ENCODE measurements at places on chromosomes 3 and 15.

DNA sequence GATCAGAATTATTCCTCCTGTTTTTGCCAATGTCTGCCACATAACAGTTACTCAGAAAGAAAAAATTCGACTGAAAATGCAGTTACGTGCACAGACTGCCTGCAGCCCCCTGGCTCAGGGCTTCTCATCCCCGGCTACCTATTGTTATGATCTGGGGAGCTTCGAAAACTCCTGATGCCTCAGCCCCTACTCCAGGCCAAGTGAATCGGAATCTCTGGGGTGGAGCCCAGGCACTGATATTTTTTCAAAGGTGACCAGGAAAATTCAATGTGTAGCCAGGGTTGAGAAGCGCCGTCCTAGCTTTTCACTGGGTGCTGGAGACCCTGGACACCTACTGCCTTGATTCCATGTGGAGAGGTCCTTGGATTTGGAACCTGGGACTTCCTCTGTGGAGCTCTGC lies 8.5 kb downstream of the ADAMTS17 start:
- DNase-seq = no peak

DNA sequence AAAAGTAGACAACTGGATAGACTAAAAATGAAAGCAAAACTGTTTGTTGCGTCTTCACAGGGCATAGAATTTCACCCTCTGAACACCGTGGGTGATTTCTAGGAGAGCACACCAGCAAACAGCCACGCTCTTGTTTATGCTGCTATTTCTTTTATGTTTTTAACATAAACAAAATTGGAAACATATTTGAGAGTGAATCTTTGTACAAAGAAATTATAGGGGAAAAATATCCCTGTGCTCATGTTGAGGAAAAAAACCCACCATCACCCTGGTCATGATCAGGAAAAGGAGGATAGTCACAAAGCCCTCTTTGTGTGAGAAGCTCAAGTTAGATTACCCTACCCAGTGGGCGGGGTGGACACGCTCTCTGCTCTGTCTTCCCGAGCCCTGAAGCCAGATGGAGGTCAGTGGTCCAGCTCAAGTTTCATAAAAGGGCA lies 313.3 kb downstream of the SATB1 start:
- no peak for DNase-seq

DNA sequence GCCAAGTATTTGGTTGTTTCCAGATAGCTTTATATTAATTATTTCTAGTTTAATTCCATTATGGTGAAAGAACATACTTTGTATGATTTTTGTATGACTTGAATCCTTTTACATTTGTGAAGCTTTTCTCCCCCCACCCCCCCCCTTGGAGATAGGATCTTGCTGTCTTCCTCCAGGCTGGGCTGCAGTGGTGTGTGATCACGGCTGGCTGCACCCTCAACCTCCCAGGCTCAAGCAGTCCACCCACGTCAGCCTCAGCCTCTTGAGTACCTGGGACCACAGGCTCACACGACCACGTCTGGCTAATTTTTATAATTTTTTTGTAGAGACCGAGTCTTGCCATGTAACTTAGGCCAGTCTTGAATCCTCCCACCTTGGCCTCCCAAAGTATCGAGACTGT lies 29.5 kb downstream of the ARL8B start:
- no peak for DNase-seq

GRCh38 chr3:157956850-157957249 lies 149.4 kb downstream of the SHOX2 start:
- no peak for DNase-seq

GRCh38 chr3:7567160-7567559 lies 706.2 kb downstream of the GRM7 start:
- no peak for DNase-seq

- DNase-seq = no peak
Measured at GRCh38 chr3:131503320-131503635, 507 bp upstream of the MRPL3 start.
